ENCODE measurements at places on chromosomes 5 and 9.

- no peak for DNase-seq
Observed at GRCh38 chr5:40524677-40525076, 155.0 kb upstream of the PTGER4 start.

DNA sequence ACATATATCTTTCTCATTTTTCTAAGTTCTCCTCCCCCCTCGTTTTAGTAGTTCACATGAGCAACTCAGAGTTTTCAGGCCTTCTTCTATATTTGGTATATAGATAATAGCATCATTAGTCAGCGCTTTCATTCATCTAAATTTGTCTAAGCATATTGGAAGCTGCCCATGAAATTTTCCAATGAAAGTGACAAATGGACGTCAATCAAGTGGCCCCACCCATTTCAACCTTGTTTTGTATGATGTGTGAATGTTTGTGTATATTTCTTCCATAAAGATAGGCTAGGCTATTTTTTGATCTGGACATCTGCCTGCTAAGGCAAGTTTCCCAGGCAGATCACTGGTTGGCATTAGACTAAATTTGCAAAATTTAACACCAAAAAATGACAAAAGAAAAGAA is 104.0 kb upstream of the SSBP2 start:
- no peak for DNase-seq

- DNase-seq = no peak
Observed at GRCh38 chr5:135028791-135029476, 5.1 kb downstream of the PITX1 start.

DNA sequence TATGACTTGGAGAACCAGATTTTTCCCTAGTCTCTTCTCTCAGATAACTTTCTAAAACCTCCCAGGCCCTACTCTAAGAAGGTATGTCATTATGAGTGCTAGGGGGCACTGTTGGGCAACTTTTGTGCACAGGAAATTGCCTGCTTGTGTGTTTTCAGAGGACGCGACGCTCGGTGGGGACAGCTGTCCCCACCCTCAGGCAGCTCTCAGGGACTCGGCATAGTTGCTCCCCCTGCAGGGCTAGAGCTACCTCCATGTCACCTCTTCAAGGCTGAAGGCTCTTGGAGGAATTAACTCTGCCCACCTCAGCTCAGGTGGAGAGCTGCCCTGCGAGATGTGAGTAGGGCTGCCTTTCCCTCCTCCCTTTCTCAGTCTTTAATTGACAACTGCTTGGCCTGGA is 10.2 kb upstream of the TIFAB start:
- no peak for DNase-seq

- DNase-seq = no peak
Observed at GRCh38 chr9:131677444-131678180, 62.3 kb downstream of the RAPGEF1 start.

DNA sequence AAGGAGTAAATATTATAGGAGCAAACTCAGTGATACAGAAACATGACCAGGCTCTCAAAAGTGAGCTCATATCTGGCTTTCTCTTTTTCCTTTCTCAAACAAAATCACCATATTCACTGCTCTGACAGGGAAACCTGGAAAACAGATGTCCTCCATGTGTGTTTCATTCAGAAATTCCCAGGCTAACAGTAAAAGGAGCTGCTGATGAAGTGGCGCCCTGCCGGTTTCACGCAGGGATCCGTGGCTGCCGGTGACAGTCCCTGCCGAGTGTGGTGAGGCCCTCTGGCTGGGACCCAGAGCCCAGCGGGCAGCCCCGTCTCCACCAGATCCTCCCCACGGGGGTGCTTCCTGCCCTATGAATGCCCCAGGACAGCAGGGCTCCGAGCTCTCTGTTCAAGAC is 208.1 kb downstream of the GNA14 start:
- peak; percentile 62 for DNase-seq

DNA sequence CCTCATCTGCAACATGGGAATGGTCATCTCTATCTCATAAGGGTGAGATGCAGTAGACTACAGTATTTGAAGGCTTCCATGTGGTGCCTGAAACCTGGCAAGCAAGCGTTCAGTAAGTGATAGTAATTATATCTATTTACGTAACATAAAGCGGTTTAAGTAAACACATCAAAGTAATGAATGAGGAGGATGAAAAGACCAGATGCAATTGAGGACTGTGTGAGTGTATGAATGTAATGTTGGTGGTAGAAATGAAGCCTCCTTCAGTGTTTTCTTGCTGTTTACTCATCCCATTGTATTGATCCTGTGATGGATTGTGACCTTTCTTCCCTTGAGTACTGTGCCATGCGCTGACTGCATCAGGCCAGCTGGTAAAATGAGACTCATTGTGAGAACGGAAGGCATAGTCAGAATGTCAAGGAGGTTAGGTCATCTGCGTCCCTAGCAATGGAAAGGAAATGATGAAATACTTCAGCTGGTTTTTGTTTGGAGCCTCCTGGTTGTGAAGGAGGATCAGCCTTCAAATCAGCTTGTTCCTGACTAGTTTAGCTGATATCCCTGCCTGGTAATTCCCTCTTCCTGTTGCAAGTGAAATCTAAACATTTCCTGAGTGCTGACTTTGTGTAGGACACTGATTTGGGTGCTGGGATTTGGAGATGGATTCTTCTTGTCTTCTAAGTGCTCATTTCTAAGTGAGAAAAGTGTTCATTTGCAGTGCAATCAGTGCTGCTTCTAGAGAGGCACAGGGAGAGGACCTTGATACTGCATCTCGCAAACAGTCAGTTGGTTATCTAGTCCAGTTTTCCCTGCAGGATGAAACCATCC is 35.6 kb downstream of the TNFSF8 start:
- DNase-seq = no peak

DNA sequence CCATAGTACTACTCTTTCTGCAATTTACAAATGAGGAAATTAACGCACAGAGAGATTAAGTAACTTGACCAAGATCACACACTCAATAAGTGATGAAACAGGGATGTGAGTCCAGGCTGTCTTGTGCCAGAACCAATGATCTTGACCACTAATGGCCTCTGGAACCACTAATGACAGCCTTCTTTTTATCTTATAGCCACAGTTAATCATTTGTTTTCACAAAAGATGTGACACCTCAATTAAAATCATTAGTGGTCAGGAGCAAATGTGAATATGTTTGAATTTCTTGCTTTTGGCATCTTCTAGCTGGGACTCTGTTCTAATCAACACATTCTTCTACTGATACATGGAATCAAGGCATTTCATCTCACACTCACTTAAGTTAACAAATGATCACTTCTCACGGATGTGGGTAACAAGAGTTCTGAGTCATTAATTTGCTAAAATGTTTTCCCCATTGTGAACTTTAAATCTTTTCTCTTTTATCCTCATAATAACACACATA is 102.7 kb upstream of the CD180 start:
- no peak for DNase-seq

GRCh38 chr9:109225629-109226028 is 58.6 kb upstream of the FRRS1L start:
- DNase-seq = no peak

DNA sequence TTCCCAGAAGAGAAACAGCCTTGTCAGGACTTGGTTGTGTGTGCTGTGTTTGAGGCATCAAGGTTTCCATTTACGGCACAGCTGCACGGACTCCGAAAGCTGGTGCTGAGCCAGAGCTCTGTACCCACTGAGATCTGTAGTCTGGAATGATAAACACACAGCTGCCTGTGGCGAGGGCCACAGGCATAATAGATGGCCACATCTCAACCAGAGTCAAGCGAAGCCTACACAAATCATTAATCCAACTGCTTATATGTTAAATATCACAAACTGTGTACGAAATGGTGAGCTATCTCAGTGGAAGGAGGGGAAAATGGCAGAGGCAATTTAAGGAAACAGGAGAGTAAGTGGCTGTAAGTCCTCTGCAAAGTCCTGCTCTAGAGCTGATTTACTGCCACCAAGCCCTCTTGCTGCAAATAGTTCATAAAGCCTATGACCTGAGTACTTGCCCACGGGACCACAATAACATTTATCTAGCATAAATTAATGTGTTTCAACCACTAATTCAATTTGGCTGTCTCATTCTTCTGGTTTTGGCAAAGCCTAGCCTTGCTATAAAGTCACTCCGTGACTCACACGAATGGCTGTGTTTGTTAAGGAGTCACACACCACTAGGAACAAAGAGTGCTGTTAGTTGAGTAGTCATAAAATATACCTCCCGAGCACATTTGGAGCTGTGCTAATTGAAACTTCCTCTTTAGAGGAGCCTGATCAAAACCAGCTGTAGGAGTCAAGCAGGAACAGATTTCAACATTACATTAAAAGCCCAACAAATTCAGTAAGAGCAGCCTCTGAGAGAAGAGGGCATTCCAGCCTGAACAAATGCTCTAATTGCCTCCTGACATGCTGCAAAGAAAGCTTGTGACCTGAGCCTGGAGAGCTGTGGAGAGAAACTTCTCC is 738.6 kb upstream of the ZNF608 start:
- peak; percentile 91 for DNase-seq

DNA sequence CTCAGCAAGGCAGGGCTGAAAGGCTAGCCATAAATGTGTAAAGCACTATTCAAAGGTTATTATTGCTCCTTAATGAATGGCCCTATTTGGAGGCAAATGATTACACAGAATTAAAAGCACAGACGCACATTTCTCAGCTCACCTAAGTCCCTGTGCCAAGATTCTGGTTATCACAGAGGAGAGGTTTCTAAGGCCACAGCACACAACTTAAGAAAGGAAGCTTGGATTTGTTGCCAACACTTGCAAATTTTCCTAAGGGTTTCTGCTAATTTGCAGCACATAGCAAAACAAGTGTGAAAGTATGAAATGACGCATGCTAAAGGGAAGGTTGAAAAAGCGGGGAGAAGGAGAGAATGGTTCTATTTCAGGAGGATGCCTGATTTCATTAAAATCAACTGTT is 834.1 kb upstream of the C9orf72 start:
- no peak for DNase-seq

DNA sequence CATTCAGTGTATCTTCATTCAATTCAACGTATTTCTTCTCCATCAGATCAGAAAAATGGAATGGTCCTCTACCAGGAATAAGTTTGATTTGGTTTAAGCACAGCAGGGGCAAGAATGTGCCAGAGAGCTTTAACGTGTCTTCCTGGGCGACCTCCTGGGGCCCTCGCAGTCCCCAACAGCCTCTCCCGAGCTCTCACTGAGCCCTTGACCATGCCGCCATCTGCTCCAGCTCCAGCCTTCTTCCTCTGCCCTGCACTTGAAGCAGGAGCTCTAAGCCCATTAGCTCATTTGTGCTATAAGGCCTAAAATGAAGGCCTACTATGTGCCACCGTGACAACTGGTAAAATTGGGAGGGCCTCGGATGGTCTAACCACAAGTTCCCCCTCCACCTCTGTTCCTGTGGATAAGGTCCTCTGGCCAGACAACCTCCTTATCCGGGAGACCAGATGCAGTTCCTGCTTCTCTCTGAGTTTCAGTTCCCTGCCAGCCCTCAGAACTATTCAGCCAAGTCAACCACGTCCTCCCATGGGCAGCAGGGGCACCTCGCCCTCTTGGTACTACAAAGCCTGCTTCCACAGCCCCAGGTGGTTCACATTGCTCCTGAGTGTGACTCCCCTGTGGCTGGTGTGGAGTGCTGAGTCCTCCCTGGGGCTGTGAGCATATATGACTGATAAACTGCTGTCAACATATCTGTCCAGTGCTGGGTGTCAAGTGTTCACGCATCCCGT is 35.8 kb downstream of the C5orf15 start:
- peak; percentile 41 for DNase-seq

DNA sequence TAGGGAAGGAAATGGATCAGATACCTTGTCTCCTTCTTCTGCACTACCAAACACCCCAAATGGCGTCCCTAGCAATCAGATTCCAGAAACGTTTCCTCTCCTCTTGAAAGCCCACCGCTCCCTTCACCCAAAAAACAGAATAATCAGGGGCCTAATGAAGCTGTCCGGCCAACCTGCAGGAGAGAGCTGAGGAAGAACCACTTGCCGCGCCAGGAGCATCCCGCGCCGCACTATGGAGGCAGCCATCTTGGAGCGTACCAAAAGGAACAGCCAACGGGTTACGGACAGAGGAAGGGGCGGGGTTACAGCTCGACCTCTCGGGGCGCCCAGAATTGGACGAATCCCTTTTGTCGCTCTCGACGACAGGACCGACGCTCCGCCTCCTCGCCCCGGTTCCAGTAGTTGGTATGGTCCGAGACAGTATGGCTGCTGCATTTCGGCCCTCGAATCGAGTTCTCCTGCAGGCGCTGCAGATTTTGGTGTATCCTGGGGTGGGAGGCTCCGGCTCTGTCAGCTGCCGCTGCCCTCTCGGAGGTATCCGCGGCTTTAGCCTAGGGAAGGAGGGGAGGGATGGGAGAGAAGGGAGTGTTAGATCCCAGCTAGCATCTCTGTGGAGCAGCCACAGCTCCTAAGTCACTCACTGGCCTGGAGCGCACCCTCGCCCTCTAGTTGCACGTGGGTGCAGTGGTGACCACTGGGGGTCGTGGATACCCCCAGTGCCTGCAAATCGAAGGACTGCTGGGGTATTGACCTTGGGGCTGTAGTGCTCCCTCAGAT is at the start of the genes MRPS27 and PTCD2:
TSS of gene MRPS27 (minus strand) at position 265 of the 777 bp plus-strand sequence. CDS start at position 246, 19 bp downstream.
TSS of gene PTCD2 (plus strand) at position 398 of the 777 bp plus-strand sequence. CDS start at position 408, 10 bp downstream.
- peak; percentile 98 for DNase-seq
